WTC11 (cell line): ENCODE measurements at places on chromosomes 3 and 15.

GRCh38 chr3:97871186-97871585 is 49.4 kb downstream of the CRYBG3 start:
- H3K36me3 ChIP-seq: peaks cover 39% of the 10 kb centered on the region
- no peak overlapping the region for H3K27ac ChIP-seq
- no peaks in the 10 kb centered on the region for H3K27me3 ChIP-seq

- peaks cover 16% of the 10 kb centered on the region for H3K4me1 ChIP-seq
- H3K4me3 ChIP-seq: no peak overlapping the region
- no peaks in the 10 kb centered on the region for H3K27me3 ChIP-seq
- peaks cover 13% of the 10 kb centered on the region for H3K36me3 ChIP-seq
These were observed 50.6 kb downstream of the WDR76 start for GRCh38 chr15:43877371-43877770.

DNA sequence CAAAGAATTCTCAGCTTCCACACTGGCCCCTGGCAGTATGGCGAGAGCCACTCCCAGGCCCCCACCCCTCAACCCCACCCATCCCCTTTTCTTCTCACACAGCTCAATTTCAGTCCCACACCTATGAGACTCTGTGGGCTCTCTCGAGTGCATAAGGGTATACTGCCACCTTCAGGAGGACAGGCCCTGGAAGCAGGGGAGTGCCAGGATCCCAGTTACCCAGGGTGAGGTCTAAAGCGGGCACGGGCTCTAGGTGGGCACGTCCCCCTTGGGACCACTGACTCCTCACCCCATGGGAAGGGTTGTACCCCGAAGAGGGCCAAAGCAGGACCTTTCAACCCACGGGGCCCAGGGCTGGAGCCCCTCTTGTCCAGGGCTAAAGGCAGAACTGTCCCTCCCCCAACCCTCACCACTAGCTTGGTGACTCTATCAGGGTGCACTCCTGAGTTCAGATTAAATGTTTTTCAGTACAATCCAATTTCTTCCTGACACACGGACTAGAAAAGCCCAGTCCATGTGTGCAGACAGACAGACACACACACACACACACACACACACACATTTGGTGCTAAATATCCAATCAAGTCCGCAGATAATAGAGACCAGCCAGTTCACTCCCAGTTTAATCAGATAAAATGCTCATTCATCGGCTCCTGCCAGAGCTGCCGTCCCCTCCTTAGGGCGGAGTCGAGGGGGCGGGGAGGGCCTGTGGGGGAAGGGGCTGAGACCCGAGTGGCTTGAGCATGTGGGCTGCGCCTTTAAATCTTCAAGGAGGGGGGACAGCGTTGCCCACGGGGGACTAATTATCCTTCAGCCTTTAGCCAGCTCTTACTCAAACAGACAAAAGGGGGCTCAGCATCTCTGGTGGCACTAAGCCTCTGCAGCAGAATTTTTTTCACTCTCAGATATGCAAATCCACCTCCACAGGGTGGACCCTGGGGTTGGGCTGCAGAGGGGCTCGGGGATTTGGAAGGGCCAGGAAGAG is 59.3 kb downstream of the CYP11A1 start:
- H3K4me1 ChIP-seq: peaks cover 70% of the 10 kb centered on the region
- DNase-seq: peak; percentile 63
- H3K27ac ChIP-seq: no peak overlapping the region
- peaks cover 32% of the 10 kb centered on the region for H3K27me3 ChIP-seq
- H3K4me3 ChIP-seq: peak overlapping the region; percentile 31

DNA sequence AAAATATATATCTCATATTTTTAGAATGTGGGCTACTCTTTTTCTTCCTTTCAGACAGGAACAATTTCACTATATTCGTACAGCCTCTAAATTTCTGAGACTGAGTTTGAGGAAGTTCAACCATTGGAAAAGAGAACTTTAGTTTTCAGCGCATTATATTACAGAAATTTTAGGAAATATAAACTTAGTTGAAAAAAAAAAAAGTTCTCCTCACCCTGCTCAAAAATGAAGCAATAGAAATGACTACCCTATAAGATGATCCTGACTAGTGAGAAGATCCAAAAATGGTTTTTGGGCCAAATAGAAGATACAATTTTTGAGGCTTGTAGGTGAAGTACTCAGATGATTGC is 139.6 kb downstream of the MCTP2 start:
- no peak overlapping the region for H3K4me3 ChIP-seq
- DNase-seq: no peak
- peaks cover 20% of the 10 kb centered on the region for H3K4me1 ChIP-seq

DNA sequence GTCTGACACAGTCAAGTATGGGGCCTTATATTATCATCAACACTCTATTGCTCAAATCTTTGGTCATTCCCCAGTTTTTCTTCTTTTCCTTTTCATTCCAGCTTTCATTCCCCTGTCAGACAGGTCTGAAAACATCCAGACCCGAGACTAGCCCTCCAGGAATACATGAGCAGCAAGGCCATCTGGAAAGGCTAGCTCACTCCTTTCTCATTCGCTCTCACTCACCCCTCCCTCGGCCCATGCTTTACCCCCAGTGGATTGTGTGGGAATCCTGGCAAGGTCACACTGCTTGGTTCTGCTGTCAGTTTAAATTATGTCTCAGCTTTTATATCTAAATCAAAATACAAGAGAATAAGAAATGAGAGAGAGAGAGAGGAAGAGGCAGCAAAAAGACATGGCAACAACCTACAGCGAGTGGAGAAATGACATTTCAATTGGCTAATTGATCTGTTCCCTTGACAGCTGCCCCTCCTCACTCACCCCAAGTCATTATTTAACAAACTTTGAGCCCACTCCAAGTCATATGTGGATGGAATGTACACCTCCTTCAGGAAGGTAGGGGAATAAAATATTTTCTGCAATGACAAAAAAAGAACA is 962.2 kb downstream of the TUSC7 start:
- no peak overlapping the region for H3K4me3 ChIP-seq
- no peaks in the 10 kb centered on the region for H3K27me3 ChIP-seq
- H3K4me1 ChIP-seq: peaks cover 5% of the 10 kb centered on the region; the same call in 1 of the 2 replicates
- H3K36me3 ChIP-seq: no peaks in the 10 kb centered on the region
- DNase-seq: no peak

GRCh38 chr3:189588070-189588469 is 43.1 kb upstream of the TP63 start:
- no peaks in the 10 kb centered on the region for H3K27me3 ChIP-seq
- peaks cover 3% of the 10 kb centered on the region; the same call in 1 of the 2 replicates for H3K36me3 ChIP-seq
- H3K4me3 ChIP-seq: no peak overlapping the region
- H3K27ac ChIP-seq: no peak overlapping the region

DNA sequence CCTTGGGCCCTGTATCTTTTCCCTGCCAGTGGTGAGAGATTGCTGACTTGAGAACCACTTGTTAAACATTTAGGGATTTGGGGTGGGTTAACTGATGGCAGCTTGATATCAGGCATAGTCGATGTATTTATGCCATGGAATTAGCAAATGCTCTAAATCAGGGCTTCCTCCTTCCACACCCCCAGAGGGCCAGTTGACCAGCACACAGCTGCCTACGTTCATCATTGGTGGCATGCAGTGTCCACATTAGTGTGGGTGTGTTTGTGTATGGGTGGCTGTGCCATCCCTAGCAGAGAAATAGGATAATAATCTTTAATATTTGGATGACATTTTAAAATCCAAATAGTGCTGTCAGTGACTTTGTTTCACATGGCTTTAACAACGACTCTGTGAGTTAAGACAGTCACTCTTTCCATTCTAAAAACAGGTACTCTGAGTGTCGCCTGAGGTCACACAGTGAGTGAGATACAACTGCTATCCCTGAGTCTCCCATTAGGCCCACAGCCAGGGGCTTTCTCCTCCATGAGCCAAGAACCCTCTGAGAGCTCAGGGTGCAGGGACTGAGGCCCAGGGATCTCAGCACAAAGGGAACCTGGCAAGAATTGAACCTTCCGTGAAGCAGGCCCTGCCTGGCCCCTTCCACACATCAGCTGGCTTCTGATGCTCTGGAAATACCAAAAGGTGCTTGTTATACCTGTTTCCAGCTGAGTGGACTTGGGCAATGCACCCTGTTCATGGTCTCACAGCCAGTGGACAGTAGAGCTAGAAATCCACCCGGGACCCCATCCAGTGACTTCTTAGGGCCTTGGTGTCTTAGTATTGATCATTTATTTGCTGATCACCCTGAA is 4.3 kb upstream of the LTF start:
- H3K27ac ChIP-seq: no peak overlapping the region
- H3K4me3 ChIP-seq: no peak overlapping the region
- peaks cover 29% of the 10 kb centered on the region for H3K27me3 ChIP-seq
- peaks cover 3% of the 10 kb centered on the region for H3K4me1 ChIP-seq
- no peaks in the 10 kb centered on the region for H3K36me3 ChIP-seq
- no peak for DNase-seq

GRCh38 chr3:143634991-143635390 is 213.3 kb downstream of the SLC9A9 start:
- no peaks in the 10 kb centered on the region for H3K27me3 ChIP-seq
- no peaks in the 10 kb centered on the region for H3K4me1 ChIP-seq
- H3K4me3 ChIP-seq: no peak overlapping the region
- no peak overlapping the region for H3K27ac ChIP-seq
- no peaks in the 10 kb centered on the region for H3K36me3 ChIP-seq

GRCh38 chr15:70579766-70580165 is 183.6 kb downstream of the UACA start:
- H3K36me3 ChIP-seq: 0 out of 2 replicates have a peak, but pooled peaks cover 1% of the 10 kb centered on the region
- H3K27me3 ChIP-seq: peaks cover 10% of the 10 kb centered on the region
- peaks cover 25% of the 10 kb centered on the region for H3K4me1 ChIP-seq
- DNase-seq: no peak

- DNase-seq: no peak
- H3K27ac ChIP-seq: no peak overlapping the region
- H3K36me3 ChIP-seq: no peaks in the 10 kb centered on the region
- H3K27me3 ChIP-seq: no peaks in the 10 kb centered on the region; the same call in 1 of the 2 replicates
These were observed 27.7 kb downstream of the NR2F2 start for GRCh38 chr15:96358001-96358801.

DNA sequence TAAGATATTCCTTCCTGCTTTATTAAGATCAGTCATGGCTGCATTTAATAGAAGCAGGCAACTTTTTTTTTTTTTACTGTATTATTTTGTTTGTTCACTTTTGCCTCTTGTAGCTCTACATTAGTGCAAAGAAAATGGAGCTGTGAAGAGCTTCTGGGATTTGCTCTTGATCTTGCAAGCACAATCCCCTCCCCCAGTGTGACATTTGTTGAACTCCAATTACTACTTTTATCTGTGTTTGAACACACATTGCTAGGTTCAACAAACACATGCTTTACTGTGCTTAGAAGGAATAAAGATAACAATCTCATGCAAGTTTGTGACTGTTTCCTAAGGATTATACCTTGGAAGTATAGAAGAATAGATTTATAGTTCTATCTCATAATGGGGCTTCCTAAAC is 648.8 kb downstream of the NLGN1 start:
- H3K36me3 ChIP-seq: peaks cover 10% of the 10 kb centered on the region
- H3K4me3 ChIP-seq: no peak overlapping the region
- no peak for DNase-seq
- no peak overlapping the region for H3K27ac ChIP-seq
- peaks cover 8% of the 10 kb centered on the region for H3K4me1 ChIP-seq
- peaks cover 5% of the 10 kb centered on the region; the same call in 1 of the 2 replicates for H3K27me3 ChIP-seq

- H3K4me3 ChIP-seq: no peak overlapping the region
- no peaks in the 10 kb centered on the region for H3K27me3 ChIP-seq
- no peaks in the 10 kb centered on the region for H3K36me3 ChIP-seq
- no peak for DNase-seq
These were observed 43.4 kb downstream of the CD200 start for GRCh38 chr3:112376241-112376911.

GRCh38 chr15:50452927-50453326 is 28.7 kb downstream of the USP8 start:
- H3K27ac ChIP-seq: no peak overlapping the region
- H3K36me3 ChIP-seq: peaks cover 24% of the 10 kb centered on the region
- H3K4me1 ChIP-seq: no peaks in the 10 kb centered on the region

GRCh38 chr3:51381333-51381705 is 3.8 kb upstream of the MANF start:
- peaks cover 8% of the 10 kb centered on the region for H3K36me3 ChIP-seq
- no peaks in the 10 kb centered on the region for H3K27me3 ChIP-seq
- H3K4me3 ChIP-seq: no peak overlapping the region
- DNase-seq: no peak
- H3K4me1 ChIP-seq: peaks cover 21% of the 10 kb centered on the region

- H3K4me1 ChIP-seq: peaks cover 10% of the 10 kb centered on the region
- H3K27ac ChIP-seq: no peak overlapping the region
- H3K36me3 ChIP-seq: no peaks in the 10 kb centered on the region
- H3K27me3 ChIP-seq: peaks cover 46% of the 10 kb centered on the region
These were observed 2.9 kb upstream of the FAM43A start for GRCh38 chr3:194682694-194683310.

GRCh38 chr3:190224863-190225692 is 97.2 kb downstream of the CLDN1 start:
- no peak overlapping the region for H3K27ac ChIP-seq
- no peak overlapping the region for H3K4me3 ChIP-seq
- peaks cover 5% of the 10 kb centered on the region; the same call in 1 of the 2 replicates for H3K4me1 ChIP-seq

GRCh38 chr3:151843275-151843674 is 29.4 kb downstream of the AADAC start:
- H3K27me3 ChIP-seq: no peaks in the 10 kb centered on the region
- no peaks in the 10 kb centered on the region for H3K4me1 ChIP-seq
- no peak overlapping the region for H3K27ac ChIP-seq
- no peaks in the 10 kb centered on the region for H3K36me3 ChIP-seq
- no peak for DNase-seq
- no peak overlapping the region for H3K4me3 ChIP-seq

DNA sequence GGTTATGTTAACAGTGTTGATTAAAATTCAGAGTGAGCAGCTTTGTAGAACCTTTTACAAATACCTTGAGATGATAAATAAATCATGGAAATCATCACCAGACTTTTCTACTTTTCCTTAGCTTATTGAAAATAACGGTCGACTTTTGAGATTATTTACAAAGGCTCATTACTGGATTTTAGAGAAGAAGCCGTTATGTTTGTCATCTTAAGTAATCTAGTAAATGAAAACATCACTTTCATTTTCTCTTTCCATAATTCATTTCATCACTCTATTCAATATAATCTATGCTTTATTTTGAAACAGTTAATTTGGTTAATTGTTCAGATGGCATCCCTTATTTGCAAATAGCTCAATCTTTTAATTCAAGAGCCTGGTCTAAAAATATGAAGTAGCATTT is 3.6 kb downstream of the PLCL2 start:
- H3K36me3 ChIP-seq: no peaks in the 10 kb centered on the region
- H3K27me3 ChIP-seq: peaks cover 16% of the 10 kb centered on the region
- no peak overlapping the region for H3K4me3 ChIP-seq
- peaks cover 70% of the 10 kb centered on the region for H3K4me1 ChIP-seq
- no peak overlapping the region for H3K27ac ChIP-seq

DNA sequence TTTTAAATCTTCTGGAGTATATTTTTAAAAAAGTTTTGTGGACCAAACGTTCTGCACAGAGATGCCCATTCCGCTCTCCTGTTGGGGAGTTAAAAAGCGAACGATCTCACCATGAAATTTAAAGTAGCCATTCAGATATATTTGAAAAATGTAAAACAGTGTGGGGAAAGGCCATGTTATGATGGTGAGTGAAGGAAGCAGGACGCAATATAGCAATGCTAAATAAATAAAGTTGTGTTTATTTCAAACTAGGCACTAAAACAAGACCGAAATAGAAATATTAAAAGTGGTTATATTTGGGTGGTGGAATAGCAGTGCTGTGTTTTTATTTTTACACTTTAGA is 327 bp upstream of the CCDC13 start:
- H3K36me3 ChIP-seq: peaks cover 9% of the 10 kb centered on the region
- no peak for DNase-seq
- peaks cover 6% of the 10 kb centered on the region for H3K4me1 ChIP-seq
- H3K27ac ChIP-seq: peak overlapping the region; percentile 24; the same call in 1 of the 2 replicates
